Effector memory CD8-positive, alpha-beta T cell (primary cell): ENCODE measurements at places on chromosomes 4 and X.

GRCh38 chr4:94711635-94712034 lies 46.1 kb upstream of the BMPR1B start:
- DNase-seq: no peak

GRCh38 chr4:32427566-32427965 lies 1707.4 kb downstream of the PCDH7 start:
- DNase-seq: no peak

DNA sequence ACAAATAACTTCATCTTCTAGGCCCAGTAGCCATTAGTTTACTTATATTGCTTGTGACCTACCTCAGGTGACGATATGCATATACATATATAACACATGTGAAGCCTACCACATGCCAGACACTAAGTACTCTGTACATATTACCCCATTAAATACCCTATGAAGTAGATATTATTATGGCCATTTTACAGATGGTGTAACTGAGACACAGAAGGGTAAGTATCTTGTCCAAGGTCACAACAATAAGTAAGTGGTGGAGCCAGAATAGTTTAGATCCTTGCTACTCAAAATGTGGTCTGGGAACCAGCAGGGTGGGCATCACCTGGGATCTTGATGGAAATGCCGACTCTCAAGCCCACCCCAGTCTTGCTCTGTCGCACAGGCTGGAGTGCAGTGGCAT lies 78.1 kb upstream of the RAPGEF2 start:
- DNase-seq: no peak

GRCh38 chr4:159206427-159206871 lies 103.6 kb downstream of the RAPGEF2 start:
- DNase-seq: no peak
